A673 (cell line): ENCODE measurements at places on chromosomes 13 and 19.
A peak's percentile ranks its signal among the peaks of the same experiment; 100 is the strongest.

DNA sequence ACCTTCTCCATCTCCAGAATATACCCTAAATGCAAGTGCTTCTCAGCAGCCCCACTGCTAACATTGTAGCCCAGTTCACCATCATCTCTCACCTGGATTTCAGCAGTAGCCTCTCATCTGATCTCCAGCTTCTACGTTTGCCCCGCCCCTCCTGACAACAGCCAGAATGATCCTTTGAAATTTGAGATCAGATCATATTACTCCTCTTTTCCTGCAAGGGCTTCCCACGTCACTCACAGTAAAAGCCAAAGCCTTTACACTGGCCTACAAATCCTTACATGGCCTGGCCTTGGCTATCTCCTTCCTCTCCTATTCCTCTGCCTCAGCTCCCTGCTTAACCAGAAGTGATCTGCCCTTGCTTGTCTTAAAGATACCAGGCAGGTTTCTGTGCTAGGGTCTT, 94.3 kb upstream of the NBEA start:
- H3K27me3 ChIP-seq, result no peaks in the 10 kb centered on the region
- no peak overlapping the region for H3K4me3 ChIP-seq
- H3K27ac ChIP-seq, result no peak overlapping the region
- H3K36me3 ChIP-seq, result no peaks in the 10 kb centered on the region
- no peaks in the 10 kb centered on the region for H3K4me1 ChIP-seq

DNA sequence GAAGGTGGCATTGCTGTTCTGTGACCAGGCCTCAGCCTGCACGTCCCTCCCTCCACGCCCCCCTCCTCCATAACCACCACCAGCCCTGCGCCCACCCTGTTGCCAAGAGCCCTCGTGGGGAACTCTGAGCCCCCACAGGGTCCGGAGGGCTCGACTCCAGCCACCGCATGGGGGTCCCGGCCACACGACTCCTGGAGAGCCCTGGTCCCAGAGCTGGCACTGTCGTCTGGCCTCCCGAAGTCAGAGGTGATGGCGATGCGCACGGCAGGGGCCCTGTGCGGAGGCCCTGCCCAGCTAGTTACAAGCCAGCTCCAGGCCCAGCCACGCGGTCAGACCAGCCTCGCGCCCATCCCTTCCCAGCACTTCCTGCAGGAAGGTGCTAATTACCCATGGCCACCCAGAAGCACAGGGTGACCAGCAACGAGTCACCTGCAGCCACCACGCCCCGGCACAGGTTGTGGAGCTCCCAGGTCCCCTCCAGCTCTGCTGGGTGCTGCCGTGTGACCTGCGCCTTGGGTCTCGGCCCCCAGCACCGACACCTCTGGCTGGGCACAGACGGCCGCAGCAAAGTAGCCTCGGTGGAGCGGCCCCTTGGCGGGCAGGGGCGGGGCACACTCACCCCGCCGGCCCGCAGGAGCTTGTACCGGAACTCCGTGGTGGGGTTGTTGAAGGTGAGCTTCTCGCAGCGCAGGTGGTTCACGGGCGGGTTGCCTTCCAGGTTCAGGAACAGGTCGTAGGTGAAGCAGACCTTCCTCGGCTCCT, 49.6 kb downstream of the MLLT1 start:
- no peaks in the 10 kb centered on the region for H3K27me3 ChIP-seq
- H3K4me1 ChIP-seq, result peaks cover 11% of the 10 kb centered on the region
- no peak overlapping the region for H3K27ac ChIP-seq
- peaks cover 5% of the 10 kb centered on the region for H3K36me3 ChIP-seq

GRCh38 chr13:70108356-70109105, at the start of gene KLHL1:
TSS of gene KLHL1 (minus strand) at chr13:70108452. CDS start at chr13:70107699, 753 bp downstream.
- H3K36me3 ChIP-seq, result no peaks in the 10 kb centered on the region
- DNase-seq, result no peak
- no peaks in the 10 kb centered on the region for H3K4me1 ChIP-seq
- no peak within 1 kb of the TSS for H3K27ac ChIP-seq

- DNase-seq, result no peak
- peaks cover 6% of the 10 kb centered on the region for H3K36me3 ChIP-seq
- H3K4me1 ChIP-seq, result no peaks in the 10 kb centered on the region
- no peak overlapping the region for H3K27ac ChIP-seq
These were observed 21.4 kb downstream of the TFDP1 start for GRCh38 chr13:113605866-113606438.

GRCh38 chr13:51525567-51526167, 58.6 kb upstream of the WDFY2 start:
- H3K27ac ChIP-seq, result peak overlapping the region; percentile 8
- H3K4me3 ChIP-seq, result no peak overlapping the region
- peaks cover 31% of the 10 kb centered on the region for H3K4me1 ChIP-seq
- H3K27me3 ChIP-seq, result no peaks in the 10 kb centered on the region
- H3K36me3 ChIP-seq, result no peaks in the 10 kb centered on the region

GRCh38 chr13:59445812-59446211, 717.9 kb downstream of the DIAPH3 start:
- no peak overlapping the region for H3K27ac ChIP-seq
- no peak overlapping the region for H3K4me3 ChIP-seq
- H3K4me1 ChIP-seq, result peaks cover 15% of the 10 kb centered on the region
- H3K27me3 ChIP-seq, result no peaks in the 10 kb centered on the region
- no peaks in the 10 kb centered on the region for H3K36me3 ChIP-seq
- no peak for DNase-seq

DNA sequence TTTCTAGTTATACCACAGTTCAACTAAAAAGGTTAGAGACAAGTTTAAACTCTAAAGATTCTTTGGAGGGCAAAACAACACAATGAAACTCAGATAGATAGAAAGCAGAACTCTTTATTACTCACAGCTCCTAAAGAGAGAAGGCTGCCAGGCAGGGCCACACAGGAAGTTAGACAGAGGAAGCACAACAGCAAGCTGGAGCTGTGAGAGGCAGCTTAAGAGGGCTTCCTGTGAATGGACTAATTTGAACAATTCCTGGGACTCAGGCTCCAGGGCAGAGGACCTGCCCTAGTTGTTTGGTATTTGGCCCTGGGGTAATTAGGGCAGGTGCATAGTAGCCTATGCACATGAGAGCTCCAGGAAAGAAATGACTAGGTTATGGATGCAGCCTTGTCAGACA, 803.6 kb downstream of the DIAPH3 start:
- no peak overlapping the region for H3K4me3 ChIP-seq
- peaks cover 14% of the 10 kb centered on the region for H3K4me1 ChIP-seq
- H3K27ac ChIP-seq, result peak overlapping the region; percentile 18
- DNase-seq, result peak; percentile 42

GRCh38 chr13:41608111-41608838, 150.9 kb downstream of the RGCC start:
- no peak for DNase-seq
- no peak overlapping the region for H3K4me3 ChIP-seq
- H3K27ac ChIP-seq, result no peak overlapping the region
- H3K4me1 ChIP-seq, result no peaks in the 10 kb centered on the region
- H3K36me3 ChIP-seq, result no peaks in the 10 kb centered on the region

DNA sequence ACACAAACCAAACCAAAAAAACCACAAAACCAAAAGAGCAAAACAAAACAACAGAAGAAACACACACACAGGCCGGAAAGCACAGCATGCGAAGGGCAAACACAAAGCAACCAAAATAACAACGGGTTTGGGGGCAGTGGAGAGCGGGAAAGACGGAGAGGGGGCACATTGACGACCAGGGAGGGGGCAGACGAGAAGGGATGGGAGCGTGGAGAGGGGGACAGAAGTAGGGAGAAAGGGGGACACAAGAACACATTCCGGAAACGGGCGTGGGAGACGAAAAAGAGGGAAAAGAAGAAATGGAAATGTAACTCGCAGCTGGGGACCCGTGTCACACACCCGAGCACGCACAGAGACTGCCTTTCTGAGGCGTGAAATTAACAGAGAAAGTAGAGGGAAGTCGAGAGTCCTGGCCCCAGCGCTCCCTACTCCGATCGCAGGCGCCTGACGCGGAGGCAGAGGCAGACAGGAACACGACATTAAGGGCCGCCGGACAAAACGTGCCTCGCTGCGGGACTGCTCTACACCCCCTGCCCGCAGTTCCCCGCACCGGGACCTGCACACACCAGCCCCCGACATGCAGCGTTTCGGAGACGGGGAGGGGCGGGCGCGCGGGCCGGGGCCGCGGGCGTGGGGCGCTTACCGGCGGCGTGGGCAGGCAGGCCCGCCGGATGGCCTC, 652 bp downstream of the POU4F1 start:
- DNase-seq, result peak; percentile 61
- peaks cover 94% of the 10 kb centered on the region for H3K27me3 ChIP-seq
- peak overlapping the region; percentile 63 for H3K4me3 ChIP-seq
- H3K27ac ChIP-seq, result peak overlapping the region; percentile 24
- H3K36me3 ChIP-seq, result no peaks in the 10 kb centered on the region

DNA sequence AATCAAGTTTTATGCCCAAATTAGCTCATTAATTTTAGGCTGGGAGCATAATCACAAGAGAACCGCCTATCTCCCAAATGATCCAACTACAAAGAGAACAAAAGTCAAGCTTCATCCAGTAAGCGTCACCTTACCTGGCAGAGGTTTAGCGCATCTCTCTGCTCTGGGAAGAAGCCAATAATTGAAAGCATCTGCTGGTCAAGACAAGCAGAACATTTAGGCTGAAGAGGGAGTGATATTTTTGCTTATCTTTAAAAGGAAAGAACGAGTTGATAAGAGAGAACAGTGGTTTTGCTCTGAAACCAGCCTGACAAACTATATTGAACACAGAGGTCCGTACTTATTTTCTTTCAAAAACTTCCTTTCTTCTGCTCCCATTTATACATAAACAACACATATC, 242.1 kb downstream of the ENOX1 start:
- no peaks in the 10 kb centered on the region for H3K36me3 ChIP-seq
- H3K4me1 ChIP-seq, result no peaks in the 10 kb centered on the region
- no peaks in the 10 kb centered on the region for H3K27me3 ChIP-seq
- no peak overlapping the region for H3K4me3 ChIP-seq

DNA sequence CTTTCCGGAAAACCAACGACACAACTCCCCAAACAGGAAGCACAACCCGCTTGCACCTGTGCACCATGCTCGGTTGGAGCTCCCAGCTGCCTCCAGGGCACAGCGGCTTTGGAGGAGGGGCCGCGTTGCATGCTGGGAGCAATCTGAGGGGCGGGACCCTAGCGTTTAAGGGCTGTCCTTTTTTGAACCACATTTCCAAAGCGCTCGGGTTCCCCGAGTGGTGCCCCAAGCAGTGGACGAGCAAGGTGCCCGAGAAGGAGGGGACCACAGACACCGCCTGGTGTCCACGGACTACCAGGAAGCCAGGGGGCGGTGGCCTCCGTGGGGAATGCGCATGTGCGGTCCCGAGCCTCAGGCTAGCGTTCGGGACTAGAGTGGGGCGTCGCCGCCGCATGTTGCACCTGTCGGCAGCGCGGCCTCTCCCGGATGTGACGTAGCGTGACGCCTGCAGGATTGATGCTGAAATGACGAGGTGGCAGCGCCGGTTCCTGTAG, 11.9 kb upstream of the ZNF57 start:
- H3K27ac ChIP-seq, result no peak overlapping the region
- H3K36me3 ChIP-seq, result no peaks in the 10 kb centered on the region
- DNase-seq, result no peak
- no peaks in the 10 kb centered on the region for H3K27me3 ChIP-seq
- no peak overlapping the region for H3K4me3 ChIP-seq

GRCh38 chr13:42798118-42798517, 16.7 kb downstream of the FAM216B start:
- H3K4me3 ChIP-seq, result no peak overlapping the region
- no peaks in the 10 kb centered on the region for H3K27me3 ChIP-seq
- H3K36me3 ChIP-seq, result no peaks in the 10 kb centered on the region
- no peaks in the 10 kb centered on the region for H3K4me1 ChIP-seq

DNA sequence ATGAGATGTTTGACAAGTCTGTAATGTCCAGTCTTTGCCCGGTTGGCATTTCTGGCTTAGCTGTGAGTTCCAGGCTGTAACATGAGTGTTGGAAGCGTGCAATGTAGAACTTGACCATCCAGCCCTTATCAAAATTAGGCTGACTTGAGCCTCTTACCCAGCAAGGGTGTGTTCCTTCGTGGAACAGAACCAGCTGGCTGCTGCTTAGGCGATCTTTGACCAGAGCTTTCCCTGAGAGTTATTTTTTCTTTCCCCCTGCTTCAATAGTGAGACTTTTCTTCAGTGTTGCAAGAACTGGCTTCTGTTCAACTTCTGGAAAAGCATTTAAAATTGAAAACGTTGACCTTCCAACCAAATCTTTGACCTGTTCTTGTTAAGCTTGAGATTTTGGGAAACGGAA, 6.5 kb downstream of the TNFSF13B start:
- no peak for DNase-seq
- H3K4me1 ChIP-seq, result peaks cover 16% of the 10 kb centered on the region
- H3K27me3 ChIP-seq, result no peaks in the 10 kb centered on the region

DNA sequence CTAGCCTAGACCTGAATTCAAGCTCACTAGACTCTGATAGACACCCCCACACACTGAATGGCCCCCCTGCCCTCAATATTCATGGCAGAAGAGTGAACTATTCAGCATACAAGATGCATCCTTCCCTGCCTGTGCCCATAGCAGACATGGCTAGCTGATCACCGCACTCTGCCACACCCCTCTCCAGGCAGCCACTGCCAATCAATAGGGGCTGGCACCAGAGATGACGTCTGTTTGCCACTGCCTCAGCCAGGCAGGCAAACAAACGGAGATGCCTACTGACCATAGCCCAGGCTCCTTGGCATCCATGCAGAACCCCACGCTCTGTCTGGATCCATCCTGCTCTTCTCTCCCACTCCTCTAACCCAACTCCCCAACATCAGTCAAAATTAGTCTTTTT, 13.8 kb upstream of the NPAS1 start:
- H3K4me1 ChIP-seq, result peaks cover 12% of the 10 kb centered on the region
- H3K4me3 ChIP-seq, result no peak overlapping the region
- peak; percentile 49 for DNase-seq
- peaks cover 2% of the 10 kb centered on the region for H3K36me3 ChIP-seq
- no peak overlapping the region for H3K27ac ChIP-seq
- no peaks in the 10 kb centered on the region for H3K27me3 ChIP-seq

DNA sequence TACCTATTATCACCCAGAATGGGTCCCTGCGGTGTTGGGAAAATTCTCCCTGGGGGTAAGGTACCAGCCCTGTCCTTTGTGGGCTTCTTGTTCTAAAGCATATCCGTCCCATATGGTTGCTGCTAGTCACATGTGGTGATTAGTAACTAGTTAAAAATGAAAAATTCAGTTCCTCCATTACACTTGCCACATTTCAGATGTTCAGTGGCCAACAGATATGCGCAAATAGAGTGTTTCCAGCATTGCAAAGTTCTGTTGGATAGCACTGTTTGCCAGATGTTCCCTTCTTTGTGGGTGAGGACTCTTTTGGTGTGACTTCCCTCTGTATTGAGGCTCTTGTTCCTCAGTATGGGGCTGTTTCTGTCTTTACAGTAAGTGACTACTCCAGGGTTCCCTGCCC, 3.8 kb downstream of the CNOT3 start:
- no peak overlapping the region for H3K4me3 ChIP-seq
- H3K27ac ChIP-seq, result no peak overlapping the region
- peaks cover 12% of the 10 kb centered on the region for H3K4me1 ChIP-seq

DNA sequence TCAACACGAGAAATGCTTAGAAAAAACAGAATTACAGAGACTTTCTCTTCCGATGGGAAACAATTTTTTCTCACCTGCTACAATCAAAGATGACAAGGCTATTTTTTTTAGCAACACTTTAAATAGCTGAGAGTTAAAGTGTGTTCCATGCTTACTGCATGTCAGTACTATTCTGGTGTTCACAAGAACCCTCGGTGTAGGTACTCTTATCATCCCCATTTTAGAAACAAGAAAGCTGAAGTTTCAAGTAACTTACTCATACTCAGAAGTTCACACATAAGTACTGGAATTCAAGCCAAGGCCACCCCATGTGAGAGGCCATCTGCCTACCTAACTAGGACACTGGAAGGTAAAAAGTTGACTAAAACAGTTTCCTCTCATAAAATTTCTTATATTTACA, 9.0 kb upstream of the TNFRSF19 start:
- no peak overlapping the region for H3K27ac ChIP-seq
- no peak for DNase-seq
- no peaks in the 10 kb centered on the region for H3K4me1 ChIP-seq
- H3K36me3 ChIP-seq, result no peaks in the 10 kb centered on the region
